ENCODE measurements at places on chromosomes 11 and 22.

- peak; percentile 43 for DNase-seq
These were observed at the start of gene CD248 for GRCh38 chr11:66316849-66317251. TSS of gene CD248 (minus strand) at chr11:66317044. CDS start at chr11:66317027, 17 bp downstream.

- no peak for DNase-seq
These were observed 36.4 kb downstream of the ZNF215 start for GRCh38 chr11:6962673-6963072.

DNA sequence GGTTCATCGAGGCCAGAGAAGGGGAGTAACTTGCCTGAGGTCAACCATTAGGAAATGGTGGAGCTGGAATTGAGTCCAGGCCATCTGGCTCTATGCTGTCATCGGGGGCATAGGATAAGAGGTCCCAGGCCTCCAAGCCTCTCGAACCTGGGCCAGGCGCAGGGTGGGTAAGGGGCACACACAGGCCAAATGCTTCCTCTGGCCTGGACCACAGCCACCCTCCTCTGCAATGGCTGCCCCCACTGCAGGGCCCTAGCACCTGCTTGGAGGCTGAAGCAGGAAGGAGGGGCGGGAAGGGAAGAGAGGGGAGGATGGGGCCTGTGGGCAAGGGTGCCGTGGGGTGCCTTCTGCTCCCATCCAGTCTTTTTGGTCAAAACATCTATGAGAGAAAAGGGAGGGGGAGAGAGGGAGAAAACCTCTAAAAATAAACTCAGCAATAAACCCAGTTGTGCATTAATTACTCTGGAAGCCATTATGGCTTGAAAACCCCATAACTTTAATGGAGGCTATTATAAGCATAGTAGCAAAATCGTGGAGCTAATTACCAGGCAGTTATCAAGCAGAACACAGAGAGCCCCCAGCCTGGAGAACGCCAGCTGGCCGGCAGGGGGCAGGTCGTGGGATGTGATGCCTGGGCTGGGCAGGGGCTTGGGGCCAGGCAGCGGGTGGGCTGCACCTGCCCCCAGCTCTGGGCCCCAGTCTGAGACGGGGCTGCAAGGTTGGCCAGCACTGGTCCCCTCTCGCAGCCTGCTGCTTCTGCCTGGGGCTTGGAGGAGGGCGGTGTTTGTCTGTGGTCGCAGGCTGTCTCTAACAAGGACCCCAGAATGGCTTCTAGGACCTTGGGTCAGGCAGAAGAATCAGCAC, 21.1 kb downstream of the B3GAT1 start:
- no peak for DNase-seq

DNA sequence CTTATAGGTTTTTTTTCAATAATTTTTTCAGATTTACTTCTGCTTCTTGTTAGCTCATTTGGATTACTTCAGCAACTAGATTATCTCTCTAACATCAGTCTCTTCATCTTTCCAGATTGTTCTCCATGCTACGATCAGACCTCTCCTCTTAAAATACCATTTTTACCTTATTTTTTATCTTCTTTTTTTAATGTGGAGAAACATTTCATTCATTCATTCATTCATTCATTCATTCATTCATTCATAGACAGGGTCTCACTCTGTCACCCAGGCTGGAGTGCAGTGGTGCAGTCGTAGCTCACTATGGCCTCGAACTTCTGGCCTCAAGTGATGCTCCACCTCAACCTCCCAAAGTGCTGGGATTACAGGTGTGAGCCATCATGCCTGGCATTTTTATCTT, 189.4 kb downstream of the UVRAG start:
- DNase-seq = no peak

- DNase-seq = no peak
These were observed 642.9 kb upstream of the KIRREL3 start for GRCh38 chr11:127643268-127644058.

DNA sequence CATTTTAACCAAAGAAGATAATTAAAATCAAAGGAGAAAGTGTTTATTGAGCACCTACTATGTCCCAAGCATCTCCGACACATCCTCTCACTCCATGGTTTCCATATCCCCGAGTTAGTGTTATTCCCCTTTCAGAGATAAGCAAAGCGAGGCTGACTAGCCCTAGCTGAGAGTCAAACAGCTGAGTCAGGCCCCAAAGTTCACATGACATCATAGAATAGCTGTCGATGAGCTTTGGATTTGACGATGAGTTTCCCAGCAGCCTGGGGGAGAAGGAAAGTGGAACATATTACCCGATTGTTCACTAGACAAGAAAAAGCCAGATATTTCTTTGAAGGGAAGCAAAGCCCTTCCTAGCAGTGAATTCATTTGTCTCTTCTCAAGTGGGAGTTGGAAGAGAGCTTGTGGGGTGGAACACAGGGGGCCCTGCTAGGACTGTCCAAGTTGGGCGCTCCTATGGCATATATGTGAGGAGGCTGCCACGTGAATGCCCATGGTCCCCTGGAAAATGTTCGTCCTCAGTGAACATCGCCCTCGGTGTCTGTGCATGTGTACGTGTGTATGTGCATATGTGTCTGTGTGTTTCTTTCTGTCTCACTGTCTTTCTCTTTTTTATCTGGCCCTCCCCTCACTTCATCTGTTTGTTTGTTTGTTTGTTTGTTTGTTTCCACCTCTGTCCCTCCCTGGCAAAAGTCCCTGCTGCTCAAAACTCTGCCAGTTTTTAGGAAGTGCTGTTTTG, 493 bp upstream of the CYTH4 start:
- no peak for DNase-seq

- no peak for DNase-seq
These were observed 280.3 kb downstream of the RAB38 start for GRCh38 chr11:87894961-87895360.

- DNase-seq = no peak
These were observed 51.4 kb downstream of the RPS6KA4 start for GRCh38 chr11:64410404-64410734.

DNA sequence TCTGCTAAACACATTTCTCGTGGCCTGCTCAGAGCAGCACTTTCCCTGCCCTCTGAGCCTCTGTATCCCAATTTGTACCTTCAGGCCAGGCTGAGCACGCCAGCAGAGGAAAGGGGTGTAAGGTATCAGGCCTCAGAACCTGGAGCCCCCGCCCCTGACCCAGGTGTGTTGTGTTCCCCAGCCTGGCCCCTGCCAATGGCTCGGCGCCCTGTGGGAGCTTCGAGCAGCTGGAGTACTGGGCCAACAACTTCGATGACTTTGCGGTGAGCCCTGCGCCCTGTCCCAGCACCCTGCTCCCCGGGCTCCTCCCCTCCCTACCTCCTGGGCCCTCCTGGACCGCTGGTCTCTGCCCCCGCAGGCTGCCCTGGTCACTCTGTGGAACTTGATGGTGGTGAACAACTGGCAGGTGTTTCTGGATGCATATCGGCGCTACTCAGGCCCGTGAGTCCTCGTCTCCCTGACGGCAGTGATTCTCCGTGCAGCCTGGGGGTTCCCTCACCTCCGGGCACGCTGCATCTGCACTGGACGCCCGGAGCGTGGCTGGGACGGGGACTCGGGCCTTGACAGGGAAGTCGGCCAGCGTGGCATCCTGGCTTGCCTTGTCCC, 36.9 kb downstream of the TPCN2 start:
- no peak for DNase-seq

GRCh38 chr22:30573594-30574094, 821 bp downstream of the GAL3ST1 start:
- DNase-seq = peak; percentile 49

All from transverse colon (tissue), 4 donors.